Neuronal stem cell (in vitro differentiated cells): ENCODE measurements at places on chromosomes 11 and 22.

DNA sequence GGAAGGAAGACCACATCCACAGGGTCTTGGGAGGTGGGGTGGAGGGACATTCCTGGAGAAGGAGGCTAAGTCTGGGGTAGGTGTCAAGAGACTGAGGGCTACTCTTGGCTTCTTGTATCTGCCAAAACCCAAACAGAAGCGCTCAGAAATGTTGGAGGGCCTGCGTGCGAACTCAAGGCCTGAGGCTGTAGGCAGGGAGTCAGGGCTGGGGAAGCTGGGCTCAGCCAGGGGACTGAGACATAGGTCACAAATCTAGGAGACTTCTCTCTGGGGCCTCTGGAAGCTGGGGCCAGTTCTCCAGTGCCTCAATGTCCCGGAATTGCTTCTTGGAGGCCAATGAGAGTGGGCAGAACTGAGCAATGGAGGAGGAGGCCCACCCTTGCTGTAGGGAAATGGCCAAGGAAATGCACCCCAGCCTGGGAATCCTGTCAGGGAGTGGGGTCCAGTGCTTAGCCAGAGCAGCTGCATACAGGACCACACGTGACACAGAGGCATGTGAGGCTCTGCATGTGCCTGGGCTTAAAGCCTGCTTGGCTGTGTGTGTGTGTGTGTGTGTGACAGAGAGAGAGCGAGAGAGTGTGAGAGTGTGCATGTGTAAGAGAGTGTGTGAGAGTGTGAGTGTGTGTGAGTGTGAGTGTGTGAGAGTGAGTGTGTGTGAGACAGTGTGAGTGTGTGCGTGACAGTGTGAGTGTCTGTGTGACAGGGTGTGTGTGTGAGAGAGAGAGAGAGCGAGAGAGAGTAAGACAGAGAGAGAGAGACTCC, 141.3 kb downstream of the ST3GAL4 start:
- DNase-seq: no peak

- DNase-seq: no peak
Observed at GRCh38 chr22:45996241-45997076, 19.5 kb upstream of the WNT7B start.

DNA sequence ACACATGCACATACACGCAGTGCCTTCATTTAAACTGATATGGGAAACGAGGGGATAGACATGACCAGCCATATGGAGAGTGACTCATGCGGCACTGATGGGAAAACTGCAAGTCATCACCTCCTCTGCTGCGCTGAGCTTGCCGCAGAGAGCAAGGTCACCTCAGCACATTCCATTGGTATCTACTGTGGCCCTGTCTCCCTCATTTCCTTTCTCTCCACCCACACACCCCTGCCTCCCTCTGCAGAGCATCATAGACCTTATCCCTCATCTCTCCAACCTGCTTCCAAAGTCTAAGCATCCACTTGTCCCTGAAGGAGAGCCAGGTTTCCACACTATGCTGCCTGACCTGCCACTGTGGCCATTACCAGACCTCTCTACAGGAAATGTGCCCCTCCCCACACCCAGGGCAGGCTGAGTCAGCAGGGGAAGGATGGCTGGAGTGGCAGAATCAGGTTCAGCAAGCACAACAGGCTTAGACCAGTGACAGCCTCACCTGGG, 116.9 kb upstream of the SNX19 start:
- no peak for DNase-seq

DNA sequence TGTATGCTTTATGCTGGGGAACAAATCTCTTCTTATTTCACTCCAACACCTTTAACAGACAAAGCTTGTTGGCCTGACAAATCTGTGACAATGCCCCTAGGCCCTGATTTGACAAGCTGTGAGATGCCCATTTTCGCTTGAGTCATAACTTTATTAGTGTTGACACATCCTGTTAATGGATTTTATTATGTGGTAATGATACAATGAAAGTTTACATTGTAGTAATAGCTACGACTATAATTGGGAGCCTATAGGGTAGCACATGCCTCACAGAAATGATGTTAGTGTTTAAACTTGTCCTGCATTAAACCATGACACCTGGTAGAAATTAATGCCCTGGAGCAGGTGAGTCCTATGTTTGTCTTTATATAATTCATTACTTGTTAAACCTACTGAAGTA, 3.3 kb upstream of the MMP10 start:
- DNase-seq: no peak

- DNase-seq: no peak
Observed at GRCh38 chr11:69531071-69531716, 49.7 kb downstream of the LINC01488 start.

DNA sequence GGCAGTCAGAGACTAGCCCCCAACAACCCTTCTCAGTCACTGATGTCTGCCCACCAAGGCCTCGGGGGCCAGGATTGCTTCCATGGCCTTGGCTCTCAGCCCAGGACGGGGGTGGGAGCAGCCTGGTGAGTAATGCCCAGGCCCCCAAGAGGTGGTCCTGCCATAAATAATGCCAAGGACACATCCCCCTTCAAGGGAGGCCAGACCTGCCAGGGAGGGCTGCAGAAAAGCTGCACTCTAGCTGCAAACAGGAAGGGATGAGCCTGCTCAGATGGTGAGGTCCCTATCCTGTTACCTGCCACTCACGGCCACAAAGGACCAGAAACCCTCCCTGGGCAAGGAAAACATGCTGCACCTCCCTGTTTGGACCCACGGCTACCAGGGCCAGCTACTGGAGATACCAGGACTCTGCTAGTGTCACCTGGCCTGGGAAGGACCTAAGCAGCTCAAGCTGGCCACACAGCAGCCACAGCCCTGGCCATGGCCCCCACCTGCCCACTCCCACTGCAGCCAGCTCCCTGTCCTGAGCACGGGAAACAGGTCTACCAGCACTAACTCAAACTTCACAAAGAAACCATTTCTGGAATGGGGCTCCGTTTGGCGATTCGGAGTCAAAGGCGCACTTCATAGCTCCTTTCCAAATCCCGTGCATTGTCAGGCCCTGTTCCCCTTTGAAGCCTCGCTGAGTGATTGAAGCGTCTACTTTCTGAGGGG, 12.1 kb downstream of the GNB1L start:
- no peak for DNase-seq

- DNase-seq: peak; percentile 58
Observed at GRCh38 chr11:129117595-129118350, 74.4 kb downstream of the ARHGAP32 start.

DNA sequence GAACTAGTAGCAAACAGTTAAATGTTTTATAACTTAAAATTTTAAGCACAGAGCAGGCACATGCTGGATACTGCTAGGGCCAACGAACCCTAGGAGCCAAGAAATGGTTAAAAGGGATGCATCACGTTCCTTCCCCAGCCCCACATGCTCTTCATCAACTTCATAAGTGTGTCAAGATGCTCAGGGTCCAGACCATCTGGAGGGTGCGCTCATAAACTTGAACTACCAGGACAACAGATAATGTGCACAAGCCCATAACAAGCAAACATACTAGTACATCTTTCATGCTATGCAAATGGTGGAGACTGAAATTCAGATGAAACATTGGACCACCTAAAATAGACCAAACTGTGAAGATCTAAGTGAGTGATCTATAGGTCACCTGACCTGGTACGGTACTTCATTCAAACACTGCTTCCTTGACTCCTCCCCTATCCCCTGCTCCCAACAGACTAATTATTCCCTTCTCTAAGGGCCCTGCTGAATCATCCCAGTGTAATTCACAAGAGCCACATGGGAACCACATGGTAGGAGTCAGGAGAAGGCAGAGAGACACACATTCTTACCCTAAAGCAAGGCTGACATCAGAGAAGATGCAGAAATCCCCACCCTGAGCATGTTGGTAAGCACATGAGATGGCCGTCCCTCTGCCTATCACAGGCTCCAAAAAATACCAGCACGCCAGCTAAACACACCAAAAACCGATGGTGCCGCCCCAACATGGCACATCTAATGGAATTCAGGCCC, 83.9 kb downstream of the ETS1 start:
- DNase-seq: no peak

GRCh38 chr11:88569342-88569741, 231.8 kb upstream of the CTSC start:
- DNase-seq: no peak

DNA sequence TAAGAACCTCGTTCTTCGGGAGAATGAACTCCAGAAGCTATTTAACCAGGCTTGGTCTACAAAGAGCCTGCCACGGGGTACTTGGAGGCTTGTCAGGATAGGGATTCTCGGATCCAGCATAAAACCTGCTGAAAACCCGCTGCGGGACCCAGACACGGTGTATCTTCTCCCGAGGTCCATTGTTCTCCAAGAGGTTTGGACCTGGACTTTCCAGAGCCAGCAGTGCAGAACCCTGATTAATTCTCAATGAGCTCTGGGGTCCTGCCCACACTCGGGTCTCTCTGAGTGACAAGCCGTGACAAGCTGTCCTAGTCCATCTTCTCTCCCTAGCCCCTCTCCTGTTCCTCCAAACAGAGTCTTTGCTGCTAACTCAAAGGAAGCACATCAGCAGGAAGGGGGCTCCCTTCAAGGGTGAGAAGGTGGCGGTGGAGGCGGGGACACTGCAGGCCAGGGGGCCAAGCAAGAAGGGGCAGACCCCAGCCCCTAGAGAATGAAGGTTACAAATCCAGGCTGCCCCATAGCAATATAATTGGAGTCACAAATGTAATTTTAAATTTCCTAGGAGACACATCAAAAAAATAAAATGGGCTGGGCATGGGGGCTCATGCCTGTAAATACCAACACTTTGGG, 12.2 kb downstream of the SHANK2 start:
- no peak for DNase-seq

DNA sequence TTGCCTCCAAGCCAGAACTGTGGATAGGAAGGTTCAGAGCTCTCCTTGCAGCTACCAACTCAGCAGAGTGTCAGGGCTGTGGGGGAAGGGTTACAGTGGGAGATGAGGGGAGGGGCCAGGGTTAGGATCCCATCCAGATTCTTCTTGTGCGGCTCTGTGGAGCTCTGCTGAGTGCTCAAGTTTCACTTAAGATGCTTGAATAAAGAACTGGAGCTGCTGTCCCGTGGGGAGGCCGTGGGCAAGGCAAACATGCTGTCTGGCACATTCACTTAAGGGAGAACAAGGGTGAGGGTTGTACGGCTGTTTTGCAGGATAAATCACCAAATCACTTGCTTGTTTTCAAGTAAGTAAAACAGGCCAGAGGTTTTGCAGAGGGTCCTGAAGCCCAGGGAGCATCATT, 197.1 kb downstream of the FAM76B start:
- DNase-seq: no peak

DNA sequence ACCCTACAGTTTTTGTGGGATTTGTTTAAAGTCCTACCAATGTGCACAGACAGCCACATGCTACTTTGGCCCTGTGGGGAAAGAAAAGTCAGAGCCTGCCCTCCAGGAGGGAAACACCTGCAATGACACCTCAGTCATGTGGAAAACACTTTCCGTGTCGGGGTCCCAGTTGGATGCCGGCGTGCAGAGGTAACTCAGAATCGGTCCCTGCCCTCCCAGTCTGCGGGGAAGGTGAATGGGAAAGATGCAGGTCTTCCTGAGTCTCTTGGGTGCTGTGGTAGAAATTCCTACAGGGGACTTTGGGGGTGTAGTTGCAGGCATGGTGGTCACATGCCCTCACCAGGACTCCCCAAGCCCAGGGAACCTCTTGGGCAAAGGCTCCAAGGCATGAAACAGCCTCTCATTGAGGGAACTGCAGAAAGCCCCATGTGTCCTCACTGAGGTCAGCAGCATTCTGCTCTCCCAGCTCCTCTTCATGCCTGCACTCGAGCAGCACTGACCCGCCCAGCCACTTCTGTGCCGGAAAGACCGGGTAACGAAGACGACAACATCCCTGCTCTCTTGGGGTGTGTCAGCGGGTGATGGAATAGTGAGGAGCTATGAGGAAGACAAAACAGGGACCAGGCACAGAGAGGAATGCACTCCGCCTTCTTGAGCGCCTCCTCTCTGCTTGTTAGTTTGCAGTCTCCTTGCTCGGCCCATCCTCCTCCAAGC, 4.7 kb downstream of the RIBC2 start:
- no peak for DNase-seq

- no peak for DNase-seq
Observed at GRCh38 chr11:128399251-128400121, 187.9 kb downstream of the ETS1 start.

GRCh38 chr11:1719781-1720180, 22.8 kb downstream of the KRTAP5-6 start:
- no peak for DNase-seq

- DNase-seq: no peak
Observed at GRCh38 chr11:86292912-86293616, 9.0 kb upstream of the HIKESHI start.

GRCh38 chr11:124841201-124841600, 24.0 kb upstream of the ROBO3 start:
- DNase-seq: no peak

GRCh38 chr11:45670386-45671135, 5.1 kb upstream of the CHST1 start:
- DNase-seq: no peak

- no peak for DNase-seq
Observed at GRCh38 chr11:43923406-43924111, 18.9 kb upstream of the C11orf96 start.

- no peak for DNase-seq
Observed at GRCh38 chr11:76465701-76466100, 20.9 kb downstream of the EMSY start.

DNA sequence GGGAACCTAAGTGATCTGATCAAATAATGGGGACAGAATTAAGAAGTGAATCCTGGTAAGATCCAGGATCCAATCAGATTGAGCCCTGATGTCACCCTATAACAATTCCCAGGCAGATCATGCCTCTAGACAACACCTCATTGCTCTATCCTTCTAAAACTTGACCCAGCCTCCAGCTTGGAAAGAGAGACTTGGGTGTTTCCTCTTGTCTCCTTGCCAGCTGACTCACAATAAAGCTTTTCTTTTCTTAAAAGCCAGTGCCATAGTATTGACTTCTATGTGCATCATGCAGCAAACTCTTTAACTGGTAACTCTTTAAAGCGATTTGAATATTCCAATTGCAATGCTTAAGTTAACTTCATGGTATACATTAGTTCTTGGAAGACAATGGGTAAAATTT, 109.6 kb upstream of the CHORDC1 start:
- DNase-seq: no peak

DNA sequence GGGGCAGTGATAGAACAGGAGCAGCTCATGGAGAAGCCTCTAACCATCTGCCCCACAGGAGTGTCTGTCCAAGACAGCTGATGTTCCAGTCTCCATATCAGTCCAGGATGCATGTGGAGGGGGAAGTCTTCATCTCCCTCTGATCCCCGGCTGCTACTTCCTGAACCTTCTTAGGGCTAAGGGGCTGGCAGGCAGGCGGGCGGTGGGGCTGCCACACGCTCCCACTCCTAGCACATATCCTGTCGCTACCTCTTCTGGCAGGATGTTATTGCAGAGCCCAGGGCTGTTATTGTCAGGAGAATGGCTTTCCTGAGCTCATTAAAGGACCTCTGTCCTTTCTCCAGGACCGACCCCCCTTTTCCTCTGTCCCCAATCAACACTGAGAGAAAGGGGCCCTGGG, 25.4 kb downstream of the LRRC55 start:
- DNase-seq: no peak

- DNase-seq: no peak
Observed at GRCh38 chr11:1139441-1140083, 18.2 kb upstream of the MUC5AC start.

DNA sequence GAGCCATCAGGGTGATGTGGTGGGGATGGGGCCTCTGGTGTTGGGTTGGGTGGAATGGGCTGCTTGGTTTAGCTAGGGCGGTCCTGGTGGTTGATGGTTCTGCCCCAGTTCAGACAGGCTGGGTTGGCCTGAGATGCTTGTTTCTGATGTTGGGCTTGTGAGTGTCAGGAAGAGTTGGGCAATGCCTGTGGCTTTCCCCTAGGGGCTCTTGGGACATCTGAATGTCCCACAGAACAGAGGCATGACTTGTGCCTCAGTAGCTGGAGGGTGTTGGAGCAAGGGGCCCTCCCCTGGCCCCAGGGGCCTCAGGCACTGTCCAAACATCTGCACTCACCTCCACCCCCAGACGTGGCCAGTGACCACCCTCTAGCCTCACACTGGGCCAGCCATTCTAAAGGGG, 14.0 kb upstream of the CTSD start:
- DNase-seq: no peak
